ENCODE measurements at places on chromosomes 16 and 17.

GRCh38 chr16:9096416-9096952, 5.0 kb downstream of the HAPSTR1 start:
- no peak for DNase-seq

- DNase-seq = no peak
These were observed 290.2 kb upstream of the ERCC4 start for GRCh38 chr16:13629704-13630103.

DNA sequence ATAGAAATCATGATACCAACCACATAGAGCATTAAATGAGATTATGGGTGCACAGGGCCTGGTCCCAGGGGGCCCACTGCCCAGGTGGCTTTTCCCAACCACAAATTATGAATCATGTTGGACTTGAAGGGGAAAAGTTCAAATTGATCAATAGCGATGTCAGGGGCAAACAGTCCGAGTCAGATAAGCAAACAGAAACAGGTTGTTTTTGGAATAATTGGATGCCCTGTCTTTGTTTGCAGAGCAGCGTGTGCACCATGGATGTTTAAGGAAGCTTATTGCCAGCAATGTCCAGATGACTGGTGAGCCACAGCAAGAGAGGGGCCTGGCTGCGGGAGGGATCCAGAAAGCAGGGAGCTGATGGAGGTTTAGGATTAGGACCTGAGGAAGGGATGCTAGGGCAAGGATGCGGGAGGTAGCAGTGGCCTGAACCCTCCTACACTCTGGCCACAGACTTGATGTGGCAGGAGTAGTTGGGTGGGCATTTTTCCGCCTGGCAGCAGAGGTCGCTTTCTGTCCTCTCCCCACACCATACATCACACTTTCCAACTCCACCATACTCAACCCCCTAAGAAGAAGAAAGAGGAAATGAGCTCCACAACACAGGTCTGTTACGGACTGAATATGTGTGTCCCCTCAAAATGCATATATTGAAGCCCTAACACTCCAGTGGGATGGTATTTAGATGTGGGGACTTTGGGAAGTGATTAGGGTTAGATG, 266.4 kb upstream of the RPL38 start:
- DNase-seq = no peak

DNA sequence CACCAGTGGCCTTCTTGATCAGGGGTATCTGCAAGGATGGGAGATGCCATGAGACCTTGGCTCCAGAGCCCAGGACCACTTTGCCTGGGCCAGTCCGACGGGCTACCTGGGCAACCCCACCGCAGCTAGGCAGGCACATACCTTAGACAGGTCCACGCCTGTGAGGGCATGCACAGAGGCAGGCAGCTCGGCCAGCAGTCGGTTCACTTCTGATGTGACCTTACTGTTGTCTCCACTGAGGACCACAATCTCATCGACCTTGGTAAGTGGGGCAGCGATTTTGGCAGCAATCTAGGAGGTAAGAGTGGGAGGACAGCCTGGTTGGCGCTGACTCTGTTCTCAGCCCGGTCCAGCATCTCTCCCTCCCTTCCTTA, 17.0 kb downstream of the FLOT2 start:
- no peak for DNase-seq

GRCh38 chr16:63785170-63785569, 1336.7 kb downstream of the CDH11 start:
- no peak for DNase-seq
